ENCODE measurements at places on chromosomes 16 and 17.

DNA sequence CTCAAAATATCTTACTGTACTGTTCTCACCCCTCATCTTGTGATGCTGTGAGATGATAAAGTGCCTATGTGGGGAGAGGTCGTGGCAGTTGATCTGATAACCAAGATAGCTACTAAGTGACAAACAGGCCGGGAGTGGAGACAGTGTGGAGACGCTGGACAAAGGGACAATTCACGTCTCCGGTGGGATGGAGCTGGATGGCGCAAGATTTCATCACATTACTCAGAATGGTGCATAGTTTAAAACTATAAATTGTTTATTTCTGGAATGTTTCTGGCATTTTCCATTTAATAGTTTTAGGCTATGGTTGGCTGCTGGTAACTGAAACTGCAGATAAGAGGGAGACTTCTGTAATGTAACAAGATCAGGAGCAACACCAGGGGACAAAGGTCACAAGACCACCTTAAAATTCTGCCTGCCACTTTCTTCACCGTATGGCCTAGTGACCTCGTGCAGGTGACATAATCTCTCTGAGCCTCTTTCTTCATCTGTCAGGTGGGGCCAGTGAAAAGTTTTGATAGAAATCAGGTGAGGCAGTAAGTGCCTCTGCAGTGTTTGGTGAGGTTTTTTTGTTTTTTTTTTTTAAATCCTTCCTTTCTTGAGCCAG, 54.4 kb upstream of the LGALS9 start:
- no peak for DNase-seq

- peak; percentile 31 for DNase-seq
These were observed 7.3 kb downstream of the TAT start for GRCh38 chr16:71569621-71570020.

DNA sequence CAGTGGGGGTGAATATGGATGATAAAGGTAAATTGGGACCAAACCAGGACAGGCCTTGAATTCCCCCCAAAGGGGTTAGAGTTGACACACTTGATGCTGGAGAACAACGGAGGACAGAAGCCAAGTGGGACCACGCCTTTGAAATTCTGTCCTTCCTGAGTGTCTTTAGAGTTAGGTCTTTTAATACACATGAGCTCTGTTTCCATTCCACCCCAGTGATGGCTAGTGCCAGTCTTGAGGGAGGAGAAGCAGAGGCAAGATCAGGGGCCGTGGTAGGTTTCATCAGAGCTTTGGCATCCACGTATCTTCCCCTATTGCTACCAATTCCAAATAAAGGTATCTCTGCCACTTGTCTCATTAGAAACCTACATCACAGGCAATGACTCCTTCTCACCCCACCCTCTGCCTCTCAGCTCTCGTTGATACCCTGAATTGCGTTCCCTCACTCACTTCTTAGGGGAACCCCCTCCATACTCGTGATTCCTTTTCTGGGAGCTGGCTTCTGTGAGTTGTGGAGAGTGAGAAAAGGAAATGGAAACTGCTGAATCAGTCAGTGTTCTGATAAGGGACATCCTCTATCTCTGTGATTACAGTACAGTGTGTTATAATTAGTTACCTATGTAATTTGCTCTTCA, 2.4 kb upstream of the CCL3L1 start:
- no peak for DNase-seq

- DNase-seq, result peak; percentile 67
These were observed 12.7 kb downstream of the SLC5A11 start for GRCh38 chr16:24858219-24859041.

GRCh38 chr17:6599364-6599763, 41.1 kb downstream of the KIAA0753 start:
- no peak for DNase-seq

- no peak for DNase-seq
These were observed 9.0 kb downstream of the CCR7 start for GRCh38 chr17:40556198-40556661.

GRCh38 chr17:15966879-15967248, 21.9 kb downstream of the ADORA2B start:
- DNase-seq, result peak; percentile 49

GRCh38 chr17:57670769-57671569, 74.1 kb downstream of the CCDC182 start:
- DNase-seq, result no peak

GRCh38 chr17:59469786-59470485, 95.5 kb upstream of the DHX40 start:
- no peak for DNase-seq

DNA sequence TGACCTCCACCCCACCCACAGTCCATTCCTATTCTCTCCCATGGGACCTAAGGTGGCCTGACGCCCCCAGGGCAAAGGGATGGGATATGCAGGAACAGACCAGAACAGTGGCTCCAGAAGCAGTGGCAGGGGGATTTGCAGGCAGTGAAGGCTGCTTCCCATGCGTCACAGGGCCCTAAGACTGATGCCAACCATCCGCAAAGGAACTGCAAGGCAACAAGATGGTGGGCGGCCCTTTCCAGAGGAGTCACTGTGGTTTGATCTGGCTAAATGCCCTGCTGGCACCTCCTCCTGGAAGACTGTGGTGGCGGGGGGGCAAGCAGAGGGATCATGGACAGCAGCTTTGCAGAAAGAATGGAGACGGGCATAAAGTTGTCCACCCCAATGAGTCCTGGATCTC, 4.4 kb upstream of the SLC39A11 start:
- DNase-seq, result peak; percentile 82

DNA sequence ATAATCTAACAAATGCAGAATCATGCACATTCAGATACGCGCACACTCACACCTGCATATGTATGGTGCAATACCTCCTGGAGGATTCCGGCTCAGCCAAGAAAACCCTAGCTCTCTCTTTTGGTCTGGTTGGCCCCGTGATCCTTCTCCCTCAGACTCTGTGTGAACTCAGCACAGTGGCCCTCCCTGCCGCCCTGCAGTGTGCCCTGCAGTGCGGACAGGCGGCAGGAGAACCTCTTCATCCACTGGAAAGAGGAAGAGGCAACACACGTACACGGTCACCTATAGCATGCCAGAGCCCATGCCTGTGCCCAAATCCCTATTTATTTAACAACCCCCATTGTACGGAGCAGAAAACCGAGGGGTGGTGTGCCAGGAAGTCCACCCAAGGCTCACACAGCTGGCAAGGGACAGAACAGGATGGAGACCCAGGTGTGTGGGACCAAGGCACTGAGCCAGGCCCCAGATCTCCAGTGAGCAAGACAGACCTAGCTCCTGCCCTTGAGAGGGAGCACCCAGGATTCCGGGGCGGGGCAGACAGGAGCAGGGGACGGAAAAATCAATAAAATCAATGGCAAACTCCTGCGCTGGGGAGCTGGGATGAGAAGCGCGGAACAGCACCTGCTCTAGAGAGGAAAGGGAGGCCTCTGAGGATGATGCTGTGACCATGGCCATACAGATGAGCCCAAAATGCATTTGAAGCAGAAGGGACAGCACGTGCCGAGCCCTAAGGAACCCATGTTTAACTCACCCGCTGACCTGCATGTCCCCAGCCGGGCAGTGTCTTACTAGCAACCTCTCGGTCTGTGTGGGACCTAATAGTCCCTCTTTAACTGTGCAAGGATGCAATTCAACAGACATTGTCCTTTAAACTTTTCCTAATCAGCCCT, 54.7 kb upstream of the CIBAR2 start:
- peak; percentile 42 for DNase-seq

DNA sequence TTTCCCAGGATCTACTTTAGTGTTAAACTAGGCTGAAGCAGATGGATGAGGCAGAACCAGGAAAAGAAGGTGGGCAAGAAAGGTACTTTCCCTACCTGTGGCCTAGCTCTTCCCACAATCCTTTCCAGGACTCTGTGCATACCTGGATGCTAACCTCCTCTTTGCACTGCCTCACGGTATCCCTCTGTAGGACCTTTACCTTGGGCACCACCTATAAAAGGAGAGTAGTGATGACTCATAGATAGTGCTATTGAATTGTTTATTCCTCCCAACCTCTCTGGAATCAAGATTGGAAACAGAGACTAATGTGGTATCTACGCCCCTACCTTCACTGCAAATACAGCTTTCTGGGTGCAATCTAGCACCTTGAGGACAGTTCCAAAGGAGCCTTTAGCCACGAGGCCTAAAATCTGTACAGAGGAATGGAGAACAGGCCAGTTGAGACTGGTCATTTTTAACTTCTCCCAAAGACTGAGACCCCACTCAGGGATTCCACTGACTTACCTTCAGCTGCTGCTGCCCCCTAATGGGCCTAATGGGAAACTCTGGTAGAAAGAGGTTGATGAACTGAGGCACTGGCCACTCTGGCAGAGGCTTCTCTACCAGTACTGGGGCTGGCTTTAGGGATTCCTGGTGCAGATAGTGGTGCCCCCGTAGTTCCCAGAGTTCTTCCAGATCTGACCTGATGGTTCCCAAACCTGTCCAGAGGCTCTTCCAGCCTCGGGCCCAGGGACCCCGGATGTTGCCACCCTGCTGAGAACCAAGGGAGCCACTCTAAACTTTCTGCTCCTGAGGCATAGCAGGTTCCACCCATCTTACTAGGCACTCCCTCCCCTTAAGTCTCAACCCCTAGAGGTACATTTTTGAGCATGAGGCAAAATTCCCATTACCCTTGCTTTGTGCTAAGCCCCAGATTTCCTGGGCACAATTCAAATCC, 781 bp downstream of the RSKR start:
- peak; percentile 42 for DNase-seq

- DNase-seq, result no peak
These were observed 3.2 kb upstream of the IGF2BP1 start for GRCh38 chr17:48993951-48994350.

DNA sequence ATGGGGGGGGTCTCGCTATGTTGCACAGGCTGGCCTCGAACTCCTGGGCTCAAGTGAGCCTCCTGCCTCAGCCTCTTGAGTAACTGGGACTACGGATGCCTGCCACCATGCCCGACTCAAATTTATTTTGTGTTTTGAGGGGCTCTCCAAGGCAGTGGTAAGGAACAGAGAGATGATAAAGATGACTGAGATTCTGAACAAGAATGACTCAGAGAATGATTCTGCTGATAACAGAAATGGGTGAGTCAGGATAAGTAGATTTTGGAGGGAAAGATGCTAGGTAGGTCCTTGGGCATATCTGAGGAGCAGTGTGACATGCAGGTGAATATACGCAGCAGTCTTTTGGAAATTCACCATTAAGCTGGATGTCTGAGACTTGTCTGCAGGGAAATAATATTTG, 2.6 kb downstream of the TMEM220 start:
- no peak for DNase-seq

GRCh38 chr16:71883168-71883848, 674 bp downstream of the ZNF821 start:
- peak; percentile 31 for DNase-seq

- no peak for DNase-seq
These were observed 47.5 kb upstream of the ENDOV start for GRCh38 chr17:80367503-80367902.

DNA sequence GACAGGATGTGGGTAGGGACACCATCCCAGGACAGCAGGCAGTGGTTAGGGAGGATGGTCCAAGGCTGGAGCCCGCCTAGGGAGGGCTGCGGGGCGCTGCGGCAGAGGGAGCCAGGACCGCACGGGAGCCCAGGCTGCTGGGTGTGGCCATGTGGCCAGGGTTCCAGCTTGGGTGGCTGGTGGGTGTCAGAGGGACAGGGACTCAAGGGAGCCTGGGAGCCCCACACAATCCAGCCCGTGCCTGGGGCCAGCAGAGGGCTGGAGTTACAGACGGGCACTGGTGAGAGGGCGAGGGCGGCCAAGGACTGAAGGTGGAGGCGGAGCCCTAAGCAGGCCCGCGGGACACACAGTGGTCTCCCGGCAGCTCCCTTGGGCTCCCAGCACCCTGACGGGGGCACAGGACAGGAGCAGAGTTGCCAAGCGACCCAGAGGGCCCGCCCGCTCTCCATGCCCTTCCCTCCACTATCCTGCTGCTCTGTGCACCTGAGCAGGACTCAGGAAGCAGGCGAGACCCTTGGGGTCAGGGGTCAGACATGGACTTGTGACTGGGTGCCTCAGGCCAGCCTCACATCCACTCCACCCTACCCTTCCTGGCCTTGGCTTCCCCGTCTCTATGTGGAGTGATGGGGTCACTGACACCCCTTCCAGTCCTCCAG, 7.1 kb downstream of the MRPL28 start:
- DNase-seq, result no peak

- no peak for DNase-seq
These were observed 20.9 kb downstream of the RNF213 start for GRCh38 chr17:80281516-80281915.

- DNase-seq, result no peak
These were observed 844 bp downstream of the TBKBP1 start for GRCh38 chr17:47694581-47695428.

DNA sequence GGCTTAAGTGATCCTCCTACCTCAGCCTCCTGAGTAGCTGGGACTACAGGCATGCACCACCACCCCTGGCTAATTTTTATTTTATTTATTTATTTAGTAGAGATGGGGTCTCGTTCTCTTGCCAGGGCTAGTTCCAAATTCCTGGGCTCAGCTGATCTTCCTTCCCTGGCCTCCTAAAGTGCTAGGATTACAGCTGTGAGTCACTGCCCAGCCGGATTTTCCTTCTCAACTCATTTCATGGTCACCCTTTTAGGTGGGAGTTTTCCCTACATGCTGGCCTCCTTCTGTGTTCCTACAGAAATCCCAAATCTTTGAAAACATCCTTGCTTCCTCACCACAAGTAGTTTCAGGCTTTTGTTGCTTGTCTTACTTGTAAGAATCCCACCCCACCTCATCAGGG, 102.1 kb upstream of the SIAH1 start:
- DNase-seq, result no peak

- no peak for DNase-seq
These were observed 398.5 kb downstream of the RBFOX1 start for GRCh38 chr16:7731141-7731540.

DNA sequence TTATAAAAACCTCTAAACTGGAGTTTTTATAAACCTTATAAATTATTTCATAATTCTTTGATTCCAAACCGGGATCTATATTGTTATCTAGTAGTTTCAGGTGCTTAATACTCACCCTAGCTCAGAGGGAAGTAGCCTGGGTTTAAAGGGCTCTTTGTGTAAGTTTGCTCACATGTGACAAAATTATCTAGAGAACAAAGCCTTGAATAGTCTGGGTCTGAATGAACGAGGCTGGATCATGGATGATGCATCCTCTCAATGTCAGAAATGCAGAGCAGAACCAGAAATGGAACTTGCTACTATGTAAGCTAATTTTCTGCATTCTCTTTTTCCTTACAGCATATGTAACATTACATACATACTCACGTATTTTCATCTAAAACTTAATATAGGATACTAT, 103.9 kb upstream of the NETO2 start:
- no peak for DNase-seq

DNA sequence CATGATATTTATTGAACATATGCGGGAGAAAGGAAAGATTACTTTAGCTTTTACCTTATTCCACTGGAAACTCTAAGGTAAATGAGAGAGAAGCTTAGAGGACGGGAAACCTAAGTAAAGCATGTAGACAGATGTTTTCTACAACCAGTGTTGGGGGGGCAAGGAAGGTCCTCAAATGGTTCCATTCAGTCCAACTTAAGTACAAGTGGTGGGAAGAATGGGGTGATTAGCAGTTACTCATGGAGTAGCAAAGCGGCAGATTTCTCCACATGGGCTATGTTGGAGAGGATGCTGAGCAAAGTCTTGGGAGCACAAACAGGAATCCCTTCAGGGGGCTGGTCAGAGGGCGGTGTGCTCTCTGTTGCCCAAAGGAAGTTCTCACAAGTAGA, 78.6 kb downstream of the YPEL2 start:
- DNase-seq, result no peak

Data from MCF 10A (cell line).